ENCODE measurements at places on chromosomes 12 and 14. TPM values are rescaled to one million over a fixed set of nuclear protein-coding genes. Genes with fewer than 3 reads are reported as not detected.

The LRRC10 gene
- not detected for total RNA-seq

The NPFF gene
- 0.19 TPM for total RNA-seq

The TMPRSS12 gene
- total RNA-seq: not detected

The PIGH gene
- total RNA-seq: 18.5 TPM

The TGM1 gene
- total RNA-seq: 1.5 TPM

Data from A549 treated with AZD2906 at 1 μM for 4 hours (cell line).